ENCODE measurements at places on chromosomes 5 and 9.

DNA sequence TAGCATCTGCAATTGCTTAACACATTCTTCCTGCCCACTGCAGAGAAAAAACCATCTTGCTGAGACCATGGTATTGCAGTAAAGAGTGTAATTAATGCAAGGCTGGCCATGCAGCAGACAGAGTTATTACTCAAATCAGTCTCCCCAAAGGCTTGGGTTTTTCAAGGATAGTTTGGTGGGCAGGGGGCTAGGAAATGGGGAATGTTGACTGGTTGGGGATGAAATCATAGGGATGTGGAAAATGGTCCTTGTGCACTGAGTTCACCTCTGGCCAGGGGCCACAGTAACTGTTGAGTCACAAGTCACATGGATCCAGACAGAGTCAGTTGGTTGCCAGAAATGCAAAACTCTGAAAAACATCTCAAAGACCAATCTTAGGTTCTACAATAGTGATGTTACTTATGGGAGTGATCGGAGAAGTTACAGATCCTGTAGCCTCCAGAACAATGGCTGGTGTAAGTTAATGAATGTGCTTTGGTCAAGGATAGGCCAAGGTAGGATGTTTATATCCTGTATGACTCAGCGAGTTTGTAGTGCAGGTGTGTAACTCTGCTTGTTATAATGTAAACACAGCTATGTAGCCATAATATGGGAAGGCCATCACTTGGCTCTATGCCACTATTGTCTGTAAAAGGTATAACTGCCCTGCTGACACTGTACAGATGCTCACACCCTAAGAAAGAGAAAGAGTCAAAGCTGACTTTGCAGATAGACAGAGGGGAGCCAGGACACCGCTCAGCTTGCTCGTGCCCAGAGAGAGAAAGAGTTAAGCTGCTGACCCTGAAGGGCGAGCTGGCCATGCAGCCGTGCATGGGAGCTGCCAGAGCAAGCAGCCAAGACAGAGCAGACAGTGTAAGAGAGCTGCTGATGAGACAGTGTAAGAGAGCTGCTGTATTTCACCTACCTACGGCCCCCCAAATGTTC is 27.2 kb downstream of the C9orf152 start:
- no peak for DNase-seq

- no peak for DNase-seq
These were observed 25.9 kb upstream of the NIPAL4 start for GRCh38 chr5:157434096-157434495.

DNA sequence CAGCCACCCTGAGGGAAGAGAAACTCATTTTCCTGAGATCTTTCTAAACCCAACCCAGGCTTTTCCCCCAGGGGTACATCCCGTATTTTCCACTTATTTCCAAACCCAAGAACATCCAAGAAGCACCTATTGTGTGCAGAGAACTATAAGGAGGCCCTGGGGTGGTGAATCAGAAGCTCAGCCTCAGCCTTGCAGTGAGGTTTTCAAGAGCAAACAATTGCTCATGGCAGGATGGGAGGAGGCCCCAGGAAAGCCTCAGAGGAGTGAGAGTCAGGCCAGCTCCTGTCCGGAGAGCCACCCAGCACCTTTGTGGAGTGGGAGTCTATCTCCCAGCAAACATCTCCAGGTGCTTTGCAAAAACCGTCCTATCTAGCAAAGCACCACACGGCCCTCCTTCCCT is 19.2 kb downstream of the NIPAL4 start:
- DNase-seq: no peak

DNA sequence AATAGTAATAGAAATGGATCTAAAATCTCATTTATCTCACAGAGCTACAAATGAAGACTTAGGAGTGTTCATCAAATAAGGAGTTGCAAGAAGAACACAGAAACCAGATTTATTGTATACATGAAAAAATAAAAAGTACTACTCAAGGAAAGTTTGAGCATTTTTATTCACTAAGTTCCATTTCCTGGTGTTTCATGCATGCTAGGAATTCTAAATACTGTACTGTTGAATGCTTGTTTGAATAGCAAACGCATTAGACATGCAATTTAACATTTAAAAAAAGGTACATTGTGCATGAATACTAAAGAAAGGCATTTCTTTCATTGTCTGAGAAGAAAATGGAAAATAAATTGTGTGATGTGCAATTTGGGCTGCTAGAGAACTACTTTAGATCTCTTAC is 52.1 kb downstream of the C6 start:
- DNase-seq: no peak

GRCh38 chr9:84937180-84937579 is 267.7 kb downstream of the NTRK2 start:
- DNase-seq: no peak

DNA sequence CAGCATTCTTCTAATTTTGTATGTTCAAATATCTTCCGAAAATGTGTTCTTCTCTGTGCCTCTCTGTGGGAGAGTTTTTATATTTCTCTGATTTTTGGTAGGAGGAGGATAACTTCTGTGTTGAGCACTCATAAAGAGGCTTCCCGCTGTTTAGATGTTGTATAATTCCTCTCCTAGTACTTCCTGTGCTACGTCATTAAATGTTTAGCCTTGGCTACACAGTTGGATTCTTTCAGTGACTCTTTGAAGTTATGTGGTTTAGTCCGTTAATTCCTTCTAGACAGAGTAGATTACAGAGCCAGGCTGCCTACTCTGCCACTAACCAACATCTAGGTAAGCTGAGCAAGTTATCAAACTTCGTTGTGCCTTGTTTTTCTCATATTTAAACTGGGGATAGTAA is 302.6 kb downstream of the OSTF1 start:
- DNase-seq: peak; percentile 26

GRCh38 chr5:107966201-107966600 is 295.5 kb upstream of the EFNA5 start:
- no peak for DNase-seq

GRCh38 chr9:21608200-21608599 is 126.1 kb upstream of the IFNE start:
- no peak for DNase-seq

DNA sequence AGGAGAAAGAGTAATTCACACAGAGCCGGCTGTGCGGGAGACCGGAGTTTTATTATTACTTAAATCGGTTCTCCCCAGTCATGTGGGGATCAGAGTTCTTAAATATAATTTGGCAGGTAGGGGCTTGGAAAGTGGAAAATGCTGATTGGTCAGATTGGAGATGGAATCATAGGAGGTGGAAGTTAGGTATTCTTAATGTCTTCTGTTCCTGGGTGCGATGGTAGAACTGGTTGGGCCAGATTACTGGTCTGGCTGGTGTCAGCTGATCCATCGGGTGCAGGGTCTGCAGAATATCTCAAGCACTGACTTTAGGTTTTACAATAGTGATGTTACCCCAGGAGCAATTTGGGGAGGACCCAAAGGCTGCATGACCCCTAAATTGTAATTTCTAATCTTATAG is 4.6 kb upstream of the CERCAM start:
- DNase-seq: no peak

GRCh38 chr5:113128641-113129330 is 152.2 kb downstream of the DCP2 start:
- DNase-seq: no peak

DNA sequence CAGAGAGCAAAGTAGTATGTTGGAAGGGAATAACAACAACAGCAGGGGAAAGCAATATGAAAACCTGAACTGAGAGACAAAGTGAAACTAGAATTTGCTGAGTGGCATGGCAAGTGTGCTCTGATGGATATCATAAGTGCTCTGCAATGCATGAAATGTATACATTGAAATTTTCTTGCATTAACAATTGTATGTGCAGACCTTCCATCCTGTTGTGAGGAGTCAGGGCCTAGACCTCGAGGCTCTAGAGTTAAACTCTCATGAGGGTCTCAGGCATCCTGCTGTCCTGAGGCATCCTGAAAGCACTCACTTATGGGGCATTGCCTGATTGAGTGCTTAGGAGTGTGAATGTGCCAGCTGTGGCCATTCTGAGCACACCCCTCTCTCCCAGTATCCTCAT is 1.1 kb downstream of the ECM2 start:
- no peak for DNase-seq
